Stomach (tissue), 19 donors: ENCODE measurements at places on chromosomes 1 and 21. TPM values are rescaled to one million over a fixed set of nuclear protein-coding genes. Genes with fewer than 3 reads are reported as not detected.
A peak's percentile ranks its signal among the peaks of the same experiment; 100 is the strongest.

DNA sequence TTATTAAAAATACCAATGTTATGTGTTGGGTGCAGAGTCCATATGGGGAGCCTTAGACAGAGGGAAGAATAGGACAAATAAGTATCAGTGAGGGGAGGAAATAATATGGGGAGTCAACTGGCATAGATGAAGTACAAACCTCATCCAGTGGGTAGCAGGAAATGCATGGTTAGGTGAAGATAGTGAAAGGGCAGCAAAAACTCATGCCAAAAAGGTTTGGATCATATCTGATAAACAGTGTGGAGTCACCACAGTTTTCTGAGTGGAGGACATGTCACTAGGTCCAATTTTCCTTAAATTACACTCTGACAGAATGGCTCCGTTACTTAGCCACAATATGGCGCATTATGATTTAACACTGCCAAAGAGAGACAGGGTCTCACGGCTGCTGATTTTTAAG, 10.3 kb downstream of the DUSP23 start:
- no peak for DNase-seq

- DNase-seq = no peak
Observed at GRCh38 chr21:15241997-15242736, 177.4 kb upstream of the NRIP1 start.

- no peak for DNase-seq
Observed at GRCh38 chr1:226967665-226968064, 27.6 kb downstream of the COQ8A start.

GRCh38 chr21:42203321-42203720, 15.6 kb upstream of the ABCG1 start:
- no peak for DNase-seq

- DNase-seq = no peak
Observed at GRCh38 chr1:214135886-214136285, 145.1 kb upstream of the SMYD2 start.

- no peak for DNase-seq
Observed at GRCh38 chr1:201145816-201146215, 8.5 kb downstream of the TMEM9 start.

GRCh38 chr1:167627865-167628641, 2.0 kb upstream of the RCSD1 start:
- peak; percentile 78 for DNase-seq

- DNase-seq = no peak
Observed at GRCh38 chr1:115647507-115647906, 5.7 kb downstream of the VANGL1 start.

DNA sequence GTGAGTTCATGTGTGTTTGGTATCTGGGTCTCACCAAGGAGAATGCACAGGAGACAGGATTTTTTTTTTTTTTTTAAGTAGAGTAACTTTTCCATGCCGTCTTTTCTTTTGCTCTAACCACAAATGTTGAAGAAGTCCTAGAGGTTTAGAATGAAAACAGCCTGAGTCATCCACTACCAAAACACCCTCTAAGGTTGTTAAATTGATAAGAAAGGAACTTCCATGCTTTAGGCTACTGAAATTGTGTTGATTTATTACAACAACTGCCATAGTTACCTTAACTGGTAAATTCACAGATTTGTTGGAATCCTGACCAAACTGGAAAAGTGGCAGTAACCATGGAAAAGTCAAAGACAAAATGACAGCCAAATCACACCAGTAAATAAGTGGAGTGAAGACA, 375.6 kb downstream of the AMY1C start:
- DNase-seq = no peak

GRCh38 chr1:201468501-201468843, 516 bp downstream of the PHLDA3 start:
- peak; percentile 44 for DNase-seq

- DNase-seq = no peak
Observed at GRCh38 chr1:149846042-149846441, 53.3 kb upstream of the BOLA1 start.

GRCh38 chr1:150553392-150554085, 4.3 kb downstream of the ADAMTSL4 start:
- no peak for DNase-seq

DNA sequence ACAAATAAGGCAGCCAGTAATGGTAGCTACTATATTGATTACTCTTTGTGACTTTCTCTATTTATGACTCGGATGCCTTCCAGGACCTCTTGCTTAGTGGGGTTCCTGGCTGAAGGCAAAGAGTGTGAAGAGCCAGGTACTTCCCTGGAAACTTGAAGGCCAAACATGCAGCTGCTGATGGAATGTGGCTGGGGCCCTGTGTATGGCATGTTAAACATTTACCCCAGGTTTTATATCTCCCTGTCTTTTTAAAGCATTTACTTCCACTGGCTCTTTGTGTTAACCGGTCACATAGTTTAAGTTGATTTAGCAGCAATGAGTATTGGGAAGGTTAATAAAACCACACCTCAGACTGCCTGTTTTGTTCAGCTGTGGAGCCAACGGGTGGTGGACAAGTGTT, 45.7 kb upstream of the PAXBP1 start:
- DNase-seq = peak; percentile 74

DNA sequence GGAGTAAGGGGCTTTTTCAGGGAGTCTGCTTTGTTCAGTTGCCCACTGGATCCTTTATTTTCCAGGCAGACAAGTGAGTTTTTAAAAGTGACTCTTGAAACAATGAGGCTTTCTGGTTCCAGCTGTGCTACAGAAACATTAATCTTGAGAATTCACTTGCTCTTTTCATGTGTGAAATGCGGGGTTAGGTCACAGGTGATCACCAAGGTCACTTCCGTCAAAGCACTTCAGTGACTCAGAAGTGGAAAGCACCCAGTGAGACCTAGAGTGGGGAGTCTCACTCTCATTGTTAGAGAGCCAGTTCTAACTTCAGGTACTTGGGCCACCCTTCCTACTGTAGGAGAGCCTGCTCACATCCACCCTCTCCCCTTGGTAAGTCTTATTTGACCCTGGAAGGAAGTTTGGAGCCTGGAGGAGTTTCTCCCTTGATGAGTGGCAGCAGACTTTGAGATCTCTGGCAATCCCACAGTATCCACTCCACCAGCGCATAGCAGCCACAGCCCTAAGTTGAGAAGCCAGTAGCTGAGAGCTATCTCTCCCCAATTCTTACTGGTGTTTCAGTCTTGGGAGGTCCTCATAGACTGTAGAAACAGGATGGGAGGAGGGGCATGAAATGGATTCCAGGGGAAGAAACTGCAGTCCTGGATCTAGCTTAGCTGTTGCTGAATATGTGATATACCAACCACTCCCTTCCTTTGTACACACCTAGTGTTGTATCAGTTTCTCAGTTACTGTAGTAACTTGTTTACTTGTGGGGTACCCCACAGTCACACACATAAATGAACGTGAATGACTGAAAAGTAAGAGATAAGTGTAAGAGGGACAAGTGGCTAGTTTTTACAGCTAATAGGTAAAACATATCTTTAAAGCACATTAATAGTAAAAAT, 3.1 kb downstream of the TACSTD2 start:
- DNase-seq = no peak

DNA sequence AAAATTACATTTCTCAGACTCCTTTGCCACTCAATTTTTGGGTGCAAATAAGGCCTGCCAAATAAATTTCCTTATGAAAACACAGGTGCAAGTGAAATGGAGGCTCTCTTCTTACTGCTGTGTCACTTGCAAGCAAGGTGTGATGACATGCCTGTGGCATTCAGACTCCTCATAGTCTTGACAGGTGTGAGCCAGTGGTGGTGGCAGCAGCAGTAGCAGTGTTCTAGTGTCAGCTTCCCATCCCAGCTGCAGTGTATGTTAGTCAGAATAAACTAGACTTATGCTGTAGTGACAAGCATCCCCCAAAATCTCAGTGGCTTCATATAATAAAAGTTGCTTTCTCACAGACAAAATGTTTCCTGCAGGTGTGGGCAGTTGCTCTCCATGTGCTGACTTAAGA, 3.8 kb upstream of the EEIG2 start:
- DNase-seq = no peak

DNA sequence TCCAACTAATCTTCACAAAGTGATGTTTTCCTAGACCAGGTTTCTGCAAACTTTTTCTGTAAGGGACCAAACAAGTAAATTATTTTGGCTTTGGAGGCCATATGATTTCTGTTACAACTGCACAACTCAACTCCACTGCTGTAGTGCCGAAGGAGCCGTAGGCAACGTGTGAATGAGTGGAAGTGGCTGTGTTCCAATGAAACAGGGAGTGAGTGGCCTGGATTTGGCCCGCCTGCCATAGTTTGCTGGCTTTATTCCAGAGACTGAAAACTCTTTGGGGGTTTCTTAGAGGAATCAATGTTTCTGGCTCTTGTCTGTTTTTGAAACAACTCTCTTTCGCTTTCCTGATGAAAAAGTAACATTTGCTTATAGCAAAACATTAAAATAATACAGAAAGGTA, 12.6 kb upstream of the ACTL8 start:
- DNase-seq = no peak

GRCh38 chr1:101237229-101237837, 514 bp downstream of the S1PR1 start:
- no peak for DNase-seq

DNA sequence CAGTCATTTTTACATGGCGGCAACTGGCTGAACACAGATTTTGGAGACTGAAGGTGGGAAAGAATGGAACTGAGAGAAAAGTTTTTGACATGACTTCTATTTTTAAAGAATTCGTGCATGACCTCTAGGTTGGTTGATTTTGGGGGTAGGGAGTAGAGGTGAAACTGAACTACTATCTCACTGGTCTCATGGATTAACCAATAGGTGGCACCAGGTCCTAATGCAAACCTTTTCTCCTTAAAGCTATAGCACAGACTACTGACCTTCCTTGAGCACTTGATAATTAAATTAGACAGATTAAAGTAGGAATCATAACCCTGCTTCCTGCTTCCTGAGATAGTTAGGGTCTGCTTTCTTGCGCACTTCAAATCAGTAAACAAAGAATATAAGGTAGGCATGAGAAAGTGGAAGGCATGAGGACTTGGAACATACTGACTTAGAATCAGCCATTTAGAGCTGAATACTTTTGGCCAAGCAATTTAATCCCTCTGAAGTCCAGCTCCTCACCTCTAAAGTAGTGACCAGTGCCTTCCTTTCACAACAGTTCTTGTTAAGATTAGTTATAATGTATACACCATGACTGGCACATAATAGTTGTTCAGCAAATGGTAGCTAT, 206.0 kb downstream of the CENPF start:
- no peak for DNase-seq

- DNase-seq = no peak
Observed at GRCh38 chr1:234670967-234671626, 61.1 kb upstream of the IRF2BP2 start.

DNA sequence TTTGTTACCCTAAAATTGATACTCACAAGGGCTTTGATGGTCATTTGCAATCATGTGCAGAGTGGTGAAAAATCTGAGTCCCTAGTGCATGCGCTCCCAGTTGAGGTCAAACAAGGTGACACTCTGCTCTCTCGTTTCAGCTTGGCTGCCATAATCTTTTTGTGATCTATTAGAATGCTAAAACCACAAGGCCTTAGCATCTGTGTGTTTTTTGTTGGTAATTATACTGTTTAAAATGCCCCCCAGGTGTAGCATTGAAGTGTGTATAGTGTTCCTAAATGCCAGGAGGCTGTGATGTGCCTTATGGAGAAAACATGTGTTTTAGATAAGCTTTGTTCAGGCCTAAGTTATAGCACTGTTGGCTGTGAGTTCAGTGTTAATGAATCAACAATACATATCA, 89.3 kb downstream of the PLD5 start:
- no peak for DNase-seq

The ZSCAN20 gene
- 1.8 TPM for total RNA-seq

The TRAPPC3 gene
- 63.9 TPM for total RNA-seq

The PLEKHN1 gene
- 29.2 TPM for total RNA-seq

The ANKRD65 gene
- total RNA-seq = 4.4 TPM

The CFH gene
- 44.3 TPM for total RNA-seq

The YBEY gene
- total RNA-seq = 22.0 TPM

The TMEM200B gene
- not detected for total RNA-seq
